ENCODE measurements at places on chromosomes 2 and 18.
A peak's percentile ranks its signal among the peaks of the same experiment; 100 is the strongest.

GRCh38 chr2:178237488-178238153, 43.3 kb downstream of the OSBPL6 start:
- no peak for DNase-seq

- DNase-seq, result no peak
Observed at GRCh38 chr2:73101626-73102256, 11.0 kb downstream of the RAB11FIP5 start.

DNA sequence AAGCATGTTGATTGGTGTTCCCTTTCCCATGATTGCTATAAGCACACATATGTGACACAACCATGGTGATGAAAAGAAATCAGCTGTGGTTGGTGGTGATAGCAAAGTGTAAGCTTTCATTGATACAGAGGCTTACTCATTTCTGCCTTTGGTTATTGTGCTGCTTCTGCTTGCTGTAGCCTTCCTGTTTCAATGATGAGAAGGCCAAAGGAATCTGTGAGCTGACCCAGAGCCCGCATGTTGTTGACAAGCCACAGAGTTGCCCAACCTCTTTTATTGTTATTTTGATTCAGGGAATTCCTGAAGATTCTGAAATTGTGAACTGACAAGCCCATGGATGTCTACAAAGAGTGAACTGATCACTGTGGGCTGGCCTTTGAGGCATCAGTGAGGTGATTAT, 164.4 kb downstream of the TMEFF2 start:
- no peak for DNase-seq

DNA sequence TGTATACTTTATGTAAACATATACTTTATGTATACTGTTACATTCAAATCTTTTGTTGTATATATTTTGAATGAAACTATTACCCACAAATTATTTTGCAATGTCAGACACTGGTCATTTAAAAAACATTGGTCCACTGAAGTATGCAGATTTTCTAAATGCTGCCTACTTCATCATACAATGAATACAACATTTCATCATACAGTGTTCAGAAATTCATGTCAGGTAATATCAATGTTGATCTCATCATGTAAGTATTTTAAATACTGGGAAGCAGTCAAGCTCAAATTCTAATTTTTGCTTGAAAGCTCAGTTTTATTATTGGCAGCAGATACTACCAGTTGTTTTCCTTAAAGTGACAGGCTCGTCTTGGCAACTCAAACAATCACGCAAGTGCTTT, 2.9 kb upstream of the STAT4 start:
- no peak for DNase-seq

DNA sequence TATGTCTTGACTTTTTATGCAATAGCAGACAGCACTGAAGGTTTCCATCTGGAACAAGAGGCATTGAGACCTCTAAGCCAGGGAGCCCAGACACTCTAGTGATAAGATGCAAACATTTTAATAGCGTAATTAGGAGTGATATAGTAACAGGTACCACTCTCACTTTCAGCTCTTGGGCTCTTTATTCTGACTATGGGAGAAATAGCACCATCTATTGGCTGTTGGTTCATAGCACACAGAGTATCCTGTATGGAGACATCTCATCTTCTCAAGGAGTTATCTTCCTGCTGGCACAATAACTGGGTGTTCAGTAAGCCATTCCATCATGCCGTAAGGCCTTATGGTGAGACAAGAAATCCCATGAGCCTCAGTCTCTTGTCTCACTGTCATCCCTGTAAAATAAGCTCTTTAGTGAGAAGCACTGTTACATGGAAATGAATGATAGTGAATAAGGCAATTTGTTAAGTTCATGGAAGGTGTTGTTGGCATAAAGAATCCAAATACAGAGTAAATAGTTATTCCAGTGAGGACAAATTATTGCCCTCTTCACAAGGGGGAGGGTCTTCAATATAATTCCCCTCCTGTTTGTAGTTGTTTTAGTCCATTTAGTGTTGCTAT, 48.3 kb downstream of the THUMPD2 start:
- DNase-seq, result no peak

DNA sequence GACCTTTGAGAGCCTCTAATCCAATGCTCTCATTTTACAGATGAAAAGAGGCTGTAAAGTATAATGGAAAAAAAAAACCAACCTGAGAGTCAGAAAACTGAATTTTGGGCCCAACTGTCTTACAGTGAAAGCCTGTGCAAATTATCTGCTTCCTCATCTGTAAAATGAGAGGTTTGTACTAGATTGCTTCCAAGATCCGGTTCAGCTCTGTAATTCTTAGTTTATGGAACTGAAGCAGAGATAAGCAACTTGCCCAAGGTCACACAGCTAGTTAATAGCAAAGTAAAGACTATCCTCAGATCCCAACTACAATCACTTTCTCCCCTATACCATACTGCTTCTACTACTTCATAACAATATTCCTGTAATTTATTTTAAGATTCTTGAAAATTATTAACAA, 6.3 kb downstream of the TLK1 start:
- DNase-seq, result no peak

DNA sequence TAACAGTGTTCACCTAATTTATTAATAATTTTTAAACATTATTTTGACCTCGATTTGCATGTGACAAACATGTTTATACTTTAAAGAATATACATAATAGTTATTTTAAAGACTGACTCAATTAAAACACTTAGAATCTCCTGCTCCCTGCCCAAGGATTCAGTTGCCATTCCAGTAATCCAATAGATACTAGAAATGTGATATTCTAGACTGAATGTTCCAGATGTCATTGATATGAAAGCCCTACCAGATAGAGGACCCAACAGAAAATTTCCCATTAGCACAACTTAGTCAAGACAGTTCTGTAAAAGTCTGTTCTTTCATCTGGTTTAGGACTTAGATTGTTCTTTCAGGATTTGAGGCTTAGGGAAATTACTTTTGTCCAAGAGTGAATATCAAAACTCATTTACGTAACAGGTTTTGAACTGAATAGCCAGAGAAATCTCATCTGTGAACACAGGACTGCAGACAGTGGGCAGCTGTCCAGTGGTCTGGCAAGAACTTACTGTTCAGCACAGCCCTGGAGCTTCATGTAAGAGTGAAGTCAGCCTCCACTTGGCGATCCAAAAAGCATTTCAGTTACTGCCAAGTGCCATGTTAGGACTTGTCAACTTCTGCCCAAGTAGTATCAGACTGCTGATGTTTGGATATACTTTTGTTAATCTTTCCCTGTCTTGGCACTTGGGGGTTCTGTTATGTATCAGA, 77.5 kb downstream of the OSBPL6 start:
- no peak for DNase-seq

GRCh38 chr2:138713504-138713903, 66.7 kb downstream of the NXPH2 start:
- no peak for DNase-seq

DNA sequence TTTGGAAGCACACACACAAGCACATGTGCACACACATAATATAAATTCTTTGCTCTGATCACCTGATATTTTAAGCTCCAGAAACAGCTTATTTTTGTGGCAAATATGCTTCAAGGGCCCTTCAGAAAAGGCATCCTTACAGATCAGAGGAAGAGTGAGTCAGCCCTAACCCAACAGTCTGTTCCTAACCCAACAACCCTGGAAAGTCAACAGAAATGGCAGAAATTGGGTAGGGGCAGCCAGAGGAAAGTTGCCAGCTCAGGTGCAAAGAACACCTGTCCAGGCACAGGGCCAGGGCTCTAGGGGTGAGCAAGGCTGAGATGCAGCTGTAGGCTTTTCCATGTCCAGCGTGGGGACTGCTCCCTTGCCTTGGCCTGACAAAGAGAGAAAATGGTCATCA, 6.4 kb upstream of the NCKAP5 start:
- DNase-seq, result no peak

GRCh38 chr2:204842661-204843485, 297.6 kb downstream of the PARD3B start:
- DNase-seq, result peak; percentile 2

DNA sequence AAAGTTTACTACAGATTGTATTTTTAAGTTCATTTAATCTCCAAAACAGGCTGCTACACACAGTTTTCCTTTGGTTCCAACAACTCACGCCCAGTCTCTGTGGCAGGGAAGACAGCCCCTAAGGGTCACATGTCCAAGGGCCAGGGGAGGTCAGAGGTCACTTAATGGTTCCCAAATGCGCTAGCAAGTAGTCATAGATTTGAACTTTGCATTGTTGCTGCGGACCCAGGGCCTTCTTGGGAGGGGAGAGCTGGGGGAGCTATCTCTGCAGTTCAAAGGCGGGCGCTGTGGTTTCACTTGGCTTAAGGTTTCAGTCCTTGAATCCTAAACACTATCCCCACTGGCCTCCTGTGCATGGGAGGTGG, 74.8 kb upstream of the ZNF532 start:
- DNase-seq, result no peak

DNA sequence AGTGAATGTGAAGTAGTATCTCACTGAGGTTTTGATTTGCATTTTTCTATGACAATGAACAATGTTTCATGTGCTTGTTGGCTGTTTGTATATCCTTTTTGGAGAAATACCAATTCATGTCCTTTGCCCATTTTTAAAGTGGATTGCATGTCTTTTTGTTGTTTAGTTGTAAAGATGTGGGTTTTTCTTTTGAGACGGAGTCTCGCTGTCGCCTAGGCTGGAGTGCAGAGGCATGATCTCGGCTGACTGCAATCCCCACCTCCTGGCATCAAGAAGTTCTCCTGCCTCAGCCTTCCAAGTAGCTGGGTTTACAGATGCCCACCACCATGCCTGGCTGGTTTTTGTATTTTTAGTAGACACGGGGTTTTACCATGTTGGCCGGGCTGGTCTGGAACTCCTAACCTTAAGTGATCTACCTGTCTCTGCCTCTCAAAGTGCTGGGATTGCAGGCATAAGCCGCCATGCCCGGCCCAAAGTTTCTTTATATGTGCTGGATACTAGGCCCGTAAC, 236.7 kb downstream of the MYCN start:
- DNase-seq, result no peak

- DNase-seq, result no peak
Observed at GRCh38 chr18:65752625-65753325, 2.0 kb downstream of the CDH7 start.

DNA sequence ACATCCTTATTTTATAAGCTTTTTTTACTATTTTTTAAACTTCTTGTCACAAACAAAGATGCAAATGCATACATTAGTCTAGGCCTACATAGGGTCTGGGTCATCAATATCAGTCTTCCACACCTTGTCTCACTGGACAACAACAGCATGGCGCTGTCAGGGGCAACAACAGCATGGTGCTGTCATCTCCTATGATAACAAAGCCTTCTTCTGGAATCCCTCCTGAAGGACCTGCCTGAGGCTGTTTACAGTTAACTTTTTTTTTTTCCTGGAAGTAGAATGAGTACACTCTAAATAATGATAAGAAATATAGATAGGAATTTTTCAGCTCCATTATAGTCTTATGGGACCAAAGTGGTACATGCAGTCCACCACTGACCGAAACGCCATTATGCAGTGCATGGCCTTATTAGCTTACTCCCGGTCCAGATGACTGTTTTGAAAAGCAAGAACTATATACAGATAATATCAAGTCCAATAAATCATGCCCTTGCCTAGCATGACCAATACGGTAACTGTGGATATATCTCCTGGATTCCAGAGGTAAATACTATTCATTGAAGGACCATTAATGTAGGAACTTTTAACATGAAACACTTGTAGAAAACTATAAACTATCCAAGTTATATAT, 38.4 kb downstream of the TCF4 start:
- no peak for DNase-seq

GRCh38 chr18:48869591-48869990, 81.2 kb downstream of the SMAD7 start:
- DNase-seq, result no peak

Measured in C1 segment of cervical spinal cord (tissue), 14 donors.